ENCODE measurements at places on chromosomes 2 and 18. TPM values are rescaled to one million over a fixed set of nuclear protein-coding genes. Genes with fewer than 3 reads are reported as not detected.

GRCh38 chr2:142165790-142166189 lies 35.0 kb upstream of the LRP1B start:
- peak; percentile 47 for DNase-seq

Gene SFTPB
- not detected for total RNA-seq

- no peak for DNase-seq
These were observed 42.2 kb downstream of the FRZB start for GRCh38 chr2:182824056-182824766.

GRCh38 chr2:68246396-68246795 lies 5.9 kb downstream of the PPP3R1 start:
- DNase-seq, result no peak

GRCh38 chr18:3402982-3403451 lies 47.0 kb upstream of the TGIF1 start:
- no peak for DNase-seq

Gene CERKL
- 0.14 TPM for total RNA-seq

DNA sequence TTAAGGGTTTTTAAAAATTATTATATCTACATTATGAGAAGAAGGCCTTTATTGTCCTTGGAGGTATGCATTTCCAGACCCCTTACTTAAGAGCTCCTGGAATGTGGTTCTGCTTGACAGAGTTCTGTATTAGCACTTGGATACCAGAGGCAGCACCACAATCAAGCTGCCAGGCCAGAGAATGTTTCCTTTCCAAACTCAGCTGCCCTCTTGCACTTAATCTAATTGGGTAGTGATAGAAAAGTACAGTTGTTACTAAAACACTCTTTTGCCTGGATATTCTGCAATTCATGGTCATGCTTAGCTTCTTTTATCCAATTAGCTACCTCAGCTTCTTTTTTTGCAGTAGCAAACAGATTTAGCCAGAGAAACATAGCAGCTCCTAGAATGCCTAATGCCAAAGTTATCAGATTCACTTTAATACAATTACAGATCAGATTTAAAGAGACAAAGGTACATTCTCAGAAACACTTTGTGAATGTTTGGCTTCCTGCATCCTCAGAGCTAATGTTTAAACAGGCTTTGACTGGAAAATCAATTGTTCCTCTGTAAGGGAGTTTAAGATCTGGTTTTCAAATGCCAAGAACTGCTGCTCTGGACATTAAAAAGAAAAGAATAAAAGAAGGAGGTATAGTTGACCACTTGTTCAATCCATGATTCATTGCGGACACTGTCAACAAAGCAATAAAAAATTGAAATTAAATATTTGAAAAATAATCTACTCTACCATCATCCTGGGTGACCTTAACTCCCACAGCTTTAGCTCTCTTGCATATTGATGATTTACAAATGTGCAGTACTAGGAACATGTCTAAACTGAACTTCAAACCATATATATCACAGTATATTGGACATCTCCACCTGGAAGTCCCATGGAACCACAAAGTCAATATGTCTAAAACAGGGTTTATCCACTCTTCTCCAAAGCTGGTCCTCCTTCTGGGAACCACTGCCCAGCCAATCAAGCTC lies 12.8 kb downstream of the NOSTRIN start:
- DNase-seq, result no peak

Gene MEMO1
- 54.2 TPM for total RNA-seq

Gene DUSP11
- total RNA-seq, result 35.8 TPM

GRCh38 chr2:200749631-200750322 lies 61.9 kb upstream of the BZW1 start:
- no peak for DNase-seq

- peak; percentile 95 for DNase-seq
These were observed at the start of gene SLC4A3 for GRCh38 chr2:219627103-219628100. SLC4A3 (plus strand) TSS chr2:219627630; CDS start chr2:219627993, 363 bp downstream.

- DNase-seq, result peak; percentile 90
These were observed 15.9 kb upstream of the TMEM214 start for GRCh38 chr2:27016801-27017325.

DNA sequence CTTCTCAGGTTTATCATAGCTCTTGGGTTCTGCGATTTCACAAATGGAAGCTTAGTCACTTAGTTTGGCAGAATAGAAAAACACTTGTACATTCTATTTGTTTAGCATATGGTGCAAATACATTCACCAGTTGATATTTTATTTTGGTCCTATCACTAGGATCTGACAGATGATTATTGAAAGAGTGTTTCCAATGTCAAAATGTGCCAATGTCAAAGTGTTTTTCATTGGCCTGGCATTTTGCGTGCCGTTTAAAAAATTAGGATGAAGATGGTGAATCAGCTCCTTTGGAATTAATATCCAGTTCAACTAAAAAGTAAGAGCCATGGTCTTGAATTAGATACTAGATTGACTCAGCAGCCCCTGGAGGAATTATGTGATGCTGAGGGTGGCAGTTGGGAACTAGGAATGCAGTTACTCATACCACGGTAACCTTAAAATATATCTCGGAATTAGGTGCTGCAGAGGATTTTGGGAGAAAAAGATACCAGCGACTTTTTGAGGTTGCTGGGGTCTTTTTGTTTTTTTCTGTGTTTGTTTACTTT lies 87.0 kb downstream of the SPHKAP start:
- no peak for DNase-seq

Gene FOXI3
- total RNA-seq, result 1.7 TPM

DNA sequence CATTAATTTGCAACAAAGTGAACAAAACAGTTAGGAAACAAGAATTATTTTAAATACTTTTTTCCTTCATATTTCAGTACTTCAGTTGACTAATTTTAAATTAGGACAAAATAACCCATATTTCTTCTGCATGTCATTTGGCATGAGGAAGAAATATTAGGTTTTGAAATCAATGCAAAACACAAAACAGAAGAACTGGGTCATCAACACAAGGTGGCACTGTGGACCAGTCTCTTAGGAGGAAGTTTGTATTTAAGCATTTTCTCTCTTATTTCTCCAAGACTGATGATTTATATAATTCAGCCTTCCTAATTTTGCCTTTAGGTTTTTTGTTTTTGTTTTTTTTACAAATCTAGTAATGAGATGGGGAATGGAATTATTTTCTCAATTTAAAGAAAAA lies 352.8 kb upstream of the KCNH7 start:
- peak; percentile 19 for DNase-seq

DNA sequence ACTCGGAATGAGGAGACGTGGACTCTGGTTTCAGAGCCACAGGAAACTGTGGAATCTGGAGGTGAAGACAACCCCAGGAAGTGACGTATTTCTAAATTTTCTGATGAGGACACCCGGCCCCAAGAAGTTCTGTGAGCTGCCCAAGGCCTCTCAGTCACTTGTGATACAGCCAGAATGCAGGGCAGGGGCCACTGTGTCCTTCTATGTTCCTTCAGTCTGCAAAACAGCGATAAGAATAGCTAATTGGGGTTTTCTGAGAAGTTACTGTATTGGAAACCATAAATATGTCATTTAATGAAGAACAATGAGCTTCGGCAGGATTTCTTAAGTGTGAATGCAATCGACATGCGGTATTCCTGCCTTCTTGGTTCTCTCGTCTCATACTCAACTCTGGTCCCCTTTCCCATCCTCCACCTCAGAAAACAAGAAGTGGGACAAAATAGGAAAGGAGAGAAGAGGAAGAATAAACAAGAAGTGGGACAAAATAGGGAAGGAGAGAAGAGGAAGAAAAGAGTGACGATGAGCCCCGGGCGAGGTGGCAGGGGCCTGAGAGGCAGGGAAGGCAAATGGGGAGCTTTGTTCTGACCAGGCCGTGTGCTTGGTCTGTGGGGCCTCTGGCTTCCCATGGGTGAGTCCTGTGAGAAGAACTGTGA lies 282.0 kb upstream of the REV1 start:
- no peak for DNase-seq

- DNase-seq, result no peak
These were observed 1363.2 kb upstream of the ACVR2A start for GRCh38 chr2:146481629-146482028.

DNA sequence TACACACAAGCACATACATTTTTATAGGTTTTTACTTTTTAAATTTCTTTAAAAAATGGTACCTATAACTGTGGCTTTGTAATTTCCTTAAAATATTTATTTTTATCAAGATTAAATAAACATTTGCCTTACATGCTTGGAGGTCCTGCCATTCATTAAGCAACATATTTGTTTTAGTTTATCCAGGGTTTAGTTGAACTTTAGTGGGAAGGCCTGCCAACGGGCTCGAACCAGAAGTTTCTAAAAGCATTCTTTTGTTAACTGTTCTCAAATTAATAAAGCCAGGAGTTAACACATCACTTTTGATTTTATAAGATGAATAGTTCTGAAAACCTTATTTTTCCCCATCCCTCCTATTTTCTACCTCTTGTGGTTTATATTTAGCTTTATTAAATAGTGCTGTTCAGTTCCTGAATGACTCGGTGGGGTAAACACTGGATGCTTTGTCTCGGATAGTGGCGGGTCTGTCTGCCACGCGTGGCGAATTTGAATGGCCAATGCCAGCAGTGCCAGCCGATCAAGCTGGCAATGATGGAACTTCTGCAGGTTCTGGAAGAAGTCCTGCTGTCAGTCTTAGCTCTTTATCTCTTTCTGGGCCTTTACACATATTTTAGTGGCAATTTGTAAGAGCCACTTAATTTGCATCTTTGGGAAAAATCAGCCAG lies 32.2 kb downstream of the SH3YL1 start:
- DNase-seq, result no peak

Gene RAPGEF4
- 0.69 TPM for total RNA-seq

Gene SAP130
- total RNA-seq, result 23.3 TPM

DNA sequence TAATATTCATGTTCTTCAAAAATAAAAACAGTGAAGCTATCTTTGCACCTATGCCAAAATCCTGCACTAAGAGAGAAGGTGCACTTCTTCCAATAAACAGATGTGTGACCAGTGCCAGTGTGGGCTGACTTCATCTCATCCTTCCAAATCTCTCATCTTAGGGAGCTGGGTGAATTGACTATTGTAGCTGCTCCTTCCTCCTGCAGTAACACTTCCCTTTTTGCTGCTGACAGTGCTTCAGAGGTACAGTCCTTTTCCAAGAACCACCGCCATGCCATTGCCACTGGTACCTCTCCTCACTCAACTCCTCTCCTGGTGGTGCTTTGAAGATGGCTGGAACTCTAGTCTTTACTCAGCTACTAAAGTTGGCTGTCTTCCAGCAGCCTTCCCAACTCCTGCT lies 42.1 kb upstream of the ARHGAP25 start:
- no peak for DNase-seq

Gene HTR2B
- not detected for total RNA-seq

Measured in H7 (cell line).